Fibroblast of skin of right biceps (primary cell): ENCODE measurements at places on chromosomes 1 and 21.
A peak's percentile ranks its signal among the peaks of the same experiment; 100 is the strongest.

DNA sequence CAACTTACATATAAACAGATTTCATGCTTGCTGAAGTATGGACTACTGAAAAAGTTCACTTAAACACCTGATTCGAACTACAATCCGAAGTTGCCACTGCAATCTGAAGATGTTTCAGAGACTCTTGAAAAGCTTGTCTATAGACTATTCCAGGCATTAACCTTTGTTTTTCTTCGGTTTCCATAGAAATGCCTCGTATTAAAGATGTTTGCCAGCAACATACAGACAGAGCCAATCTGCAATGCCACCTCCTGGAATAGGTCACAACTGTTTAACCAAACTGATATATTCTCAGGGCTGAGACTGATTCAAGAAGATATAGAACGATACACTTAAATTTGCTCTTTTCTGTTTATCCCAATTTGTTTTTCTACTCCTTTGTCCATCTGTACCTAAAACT lies 28.9 kb upstream of the DMRTB1 start:
- DNase-seq, result peak; percentile 5

- no peak for DNase-seq
Observed at GRCh38 chr1:246329900-246330299, 177.2 kb downstream of the SMYD3 start.

DNA sequence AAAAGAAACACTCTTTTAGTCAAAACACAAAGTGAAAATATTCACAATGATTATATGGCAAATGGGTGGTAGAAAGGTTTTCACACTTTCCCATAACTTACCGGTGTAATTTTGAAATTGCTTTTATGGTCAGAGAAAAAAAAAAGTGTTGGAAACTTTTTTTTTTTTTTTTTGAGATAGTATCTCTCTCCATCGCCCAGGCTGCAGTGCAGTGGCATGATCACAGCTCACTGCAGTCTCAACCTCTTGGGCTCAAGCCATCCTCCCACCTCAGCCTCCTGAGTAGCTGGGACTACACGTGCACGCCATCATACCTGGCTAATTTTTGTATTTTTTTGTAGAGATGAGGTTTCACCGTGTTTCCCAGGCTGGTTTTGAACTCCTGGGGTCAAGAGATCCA lies 3.3 kb downstream of the IFNGR2 start:
- DNase-seq, result no peak

- no peak for DNase-seq
Observed at GRCh38 chr1:246537441-246537840, 28.6 kb downstream of the TFB2M start.

- DNase-seq, result peak; percentile 29
Observed at GRCh38 chr1:243605604-243606003, 244.4 kb downstream of the AKT3 start.

DNA sequence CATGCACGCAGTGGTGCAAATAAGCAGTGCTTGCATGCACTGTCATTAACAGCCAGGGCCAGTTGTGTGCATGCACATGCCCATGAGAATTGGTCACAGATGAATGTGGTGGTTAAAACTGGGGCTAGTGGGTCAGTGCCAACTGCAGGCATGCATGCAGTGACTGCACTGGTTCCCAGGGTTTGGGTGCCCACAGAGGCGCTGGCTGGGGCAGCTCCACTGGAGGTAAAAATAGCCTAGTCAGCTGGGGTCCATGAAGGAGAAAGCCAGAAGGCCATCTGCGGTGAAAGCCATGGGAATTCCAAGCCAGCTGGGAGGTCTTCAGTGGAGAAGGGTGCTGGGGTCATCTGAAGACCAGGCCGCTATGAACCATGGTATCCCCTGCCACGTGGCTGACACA lies 70.2 kb downstream of the SLC5A9 start:
- no peak for DNase-seq

DNA sequence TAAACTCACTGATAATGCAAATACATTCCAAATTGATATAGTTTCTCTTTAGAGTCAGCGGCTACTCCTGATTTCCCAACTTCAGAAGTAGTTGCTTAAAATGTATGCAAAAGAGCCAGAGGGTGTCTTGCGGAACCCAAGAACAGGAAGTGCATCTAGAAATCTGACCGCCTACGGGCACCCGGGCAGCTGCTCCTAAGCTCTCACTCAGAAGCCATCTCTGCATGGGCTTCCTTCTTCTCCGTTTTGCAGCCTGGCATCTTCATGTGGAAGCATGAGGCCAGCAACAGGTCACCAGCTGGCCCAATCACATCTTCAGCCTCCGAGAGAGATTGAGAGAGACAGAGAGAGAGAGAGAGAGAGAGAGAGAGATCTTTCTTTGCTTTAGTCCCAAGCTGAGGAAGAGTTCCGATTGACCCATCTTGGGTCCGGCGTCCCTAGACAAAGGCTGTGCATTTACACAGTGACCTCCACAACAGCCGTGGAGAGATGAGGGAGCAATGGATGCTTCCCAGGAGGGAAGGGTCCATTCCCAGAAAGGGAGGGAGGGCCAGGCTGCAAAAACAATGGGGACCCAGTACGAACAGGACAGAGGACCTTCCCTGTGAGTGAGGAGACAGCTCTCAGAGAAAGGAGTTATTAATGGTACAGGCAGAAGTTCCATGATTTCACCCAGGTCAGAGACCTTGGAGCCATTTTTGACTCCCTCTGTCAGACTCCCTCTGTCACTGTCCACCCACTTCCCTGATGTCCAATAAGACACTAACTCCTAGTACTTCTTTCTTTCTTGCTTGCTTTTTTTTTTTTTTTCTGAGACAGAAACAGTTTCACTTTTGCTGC lies 28.2 kb upstream of the SLC30A1 start:
- no peak for DNase-seq

GRCh38 chr1:59412718-59413326 lies 115.9 kb downstream of the FGGY start:
- no peak for DNase-seq

DNA sequence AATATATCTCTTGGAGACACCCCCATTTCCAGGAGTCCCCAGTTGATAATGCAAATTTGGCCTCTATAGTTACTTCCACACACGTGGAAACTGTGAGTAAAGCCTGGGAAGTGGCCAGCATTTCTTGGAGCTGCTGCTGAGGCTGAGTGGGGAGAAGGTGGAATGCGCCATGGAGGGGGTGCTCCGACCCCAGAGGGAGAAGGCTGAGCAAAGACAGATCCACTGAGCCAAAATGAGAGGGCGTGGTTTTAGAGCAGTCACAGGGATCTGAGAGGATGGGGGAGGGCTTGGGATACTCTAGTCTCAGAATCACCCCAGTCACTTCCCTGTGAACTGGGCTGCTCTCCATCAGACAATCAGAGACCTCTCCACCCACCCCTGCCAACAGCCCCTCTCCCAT lies 38.7 kb downstream of the TRIM62 start:
- DNase-seq, result peak; percentile 68

DNA sequence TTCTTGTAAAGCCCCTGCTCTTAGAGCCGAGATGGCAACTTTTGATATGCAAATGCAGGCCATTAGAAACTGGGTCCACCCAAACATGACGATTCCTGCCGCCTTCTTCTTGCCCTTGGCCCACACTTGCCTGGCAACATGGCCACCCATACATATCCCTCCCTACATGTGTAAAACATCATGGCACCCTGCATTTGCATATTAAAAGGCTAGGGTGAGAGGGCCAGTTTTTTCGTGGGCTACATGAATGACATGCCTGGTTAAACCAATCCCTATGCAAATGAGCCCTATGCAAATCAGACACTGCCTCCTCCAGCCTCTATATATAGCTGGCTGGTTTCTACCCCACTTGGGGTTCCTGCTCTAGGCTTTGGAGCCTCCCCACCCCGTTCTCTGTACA lies 18.8 kb downstream of the PLA2G2A start:
- no peak for DNase-seq

- DNase-seq, result no peak
Observed at GRCh38 chr1:113136476-113136875, 63.5 kb downstream of the LRIG2 start.

- DNase-seq, result peak; percentile 56
Observed at GRCh38 chr1:210360852-210361477, 32.3 kb downstream of the HHAT start.

DNA sequence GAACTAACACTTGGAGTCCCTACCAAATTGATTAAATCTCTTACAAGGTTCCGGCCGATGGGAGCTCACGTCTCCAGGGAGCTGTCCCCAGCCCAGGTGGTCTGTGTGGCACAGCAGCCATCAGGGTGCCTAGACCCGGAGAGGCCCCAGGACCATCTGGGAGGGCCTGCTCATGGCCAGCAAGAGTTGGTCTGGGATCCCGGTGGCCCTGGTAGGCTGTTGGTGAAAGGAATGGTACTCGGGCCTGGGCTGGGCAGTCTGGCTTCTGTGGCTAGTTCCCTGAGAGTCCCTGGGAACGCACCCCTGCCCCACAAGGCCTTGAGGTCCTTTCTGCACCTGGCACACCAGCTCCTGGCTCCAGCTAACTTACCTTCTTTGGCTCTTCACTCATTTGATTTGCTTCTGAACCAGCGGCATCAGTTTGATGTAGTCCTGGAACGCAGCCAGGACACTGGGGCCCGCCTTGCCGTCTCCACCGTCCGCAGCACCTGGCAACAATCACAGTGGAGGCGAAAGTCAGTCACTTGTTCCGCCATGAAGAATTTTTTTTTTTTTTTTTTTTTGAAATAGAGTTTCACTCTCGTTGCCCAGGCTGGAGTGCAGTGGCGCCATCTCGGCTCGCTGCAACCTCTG lies 62.5 kb downstream of the SCCPDH start:
- no peak for DNase-seq

DNA sequence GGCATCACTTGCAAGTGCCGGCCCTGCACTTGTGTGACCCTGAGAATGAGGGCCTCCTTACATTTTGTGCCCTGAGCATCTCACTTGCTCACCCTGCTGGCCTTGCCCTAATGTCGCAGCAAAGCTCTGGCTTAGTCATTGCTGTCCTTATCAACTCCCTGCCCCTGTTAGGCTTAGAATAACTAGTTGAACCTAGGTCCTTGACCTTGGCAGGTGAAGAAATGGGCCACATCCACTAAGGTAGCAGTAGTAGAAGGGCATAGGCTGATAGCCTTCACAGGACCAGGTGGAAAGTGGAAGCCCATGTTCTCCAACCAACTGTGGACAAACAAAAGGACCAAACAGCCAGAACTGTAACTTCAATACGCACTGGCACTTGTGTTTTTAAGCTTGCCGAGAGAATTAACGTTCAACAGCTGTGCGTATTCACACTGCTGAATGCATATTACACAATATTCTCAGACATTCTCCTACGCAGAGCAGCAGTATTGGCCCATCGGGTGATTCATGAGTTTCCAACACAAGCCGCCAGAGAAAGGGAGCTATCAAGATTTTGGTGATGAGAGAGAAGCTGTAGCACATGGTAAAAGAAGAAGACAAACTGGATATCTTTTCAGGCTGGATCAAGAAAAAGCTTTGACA lies 27.7 kb upstream of the PTGFRN start:
- DNase-seq, result peak; percentile 80

DNA sequence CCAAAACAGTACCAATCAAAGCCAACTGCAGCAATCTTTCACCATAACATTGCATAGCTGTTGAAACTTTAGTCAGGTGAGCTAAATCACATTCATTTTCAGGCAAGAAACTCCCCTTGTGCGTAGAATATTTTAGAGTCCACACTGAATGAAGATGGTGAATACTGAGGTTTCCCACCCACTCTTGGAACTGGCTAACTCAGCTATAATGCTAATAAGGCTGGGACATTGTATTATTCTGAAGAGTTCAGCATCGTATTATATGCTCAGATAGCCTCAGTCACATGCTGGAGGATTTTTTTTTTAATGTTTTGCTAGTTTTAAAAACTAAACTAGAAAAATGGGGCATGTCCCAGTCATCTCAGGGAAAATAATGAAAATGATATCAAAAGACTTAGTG lies 352.3 kb upstream of the FMN2 start:
- DNase-seq, result no peak

DNA sequence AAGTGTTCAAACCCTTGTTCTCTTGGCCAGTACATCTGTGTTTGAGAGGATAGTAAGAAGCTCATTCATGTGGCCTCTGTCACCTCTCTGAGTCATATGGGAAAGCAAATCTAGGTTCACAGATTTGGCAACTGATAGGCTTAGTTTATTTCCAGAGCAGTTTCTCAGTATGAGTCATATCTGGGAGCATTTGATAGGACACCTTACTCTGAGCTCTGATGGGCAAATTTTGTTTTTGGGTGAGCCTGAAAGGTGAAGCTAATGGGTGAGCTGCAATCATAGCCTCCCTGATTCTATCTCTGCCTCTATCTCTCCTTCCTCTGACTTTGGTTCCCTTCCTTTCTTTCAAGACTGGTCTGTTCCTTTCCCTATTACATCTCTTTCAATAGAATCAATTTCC lies 134.4 kb downstream of the S1PR1 start:
- DNase-seq, result peak; percentile 76

DNA sequence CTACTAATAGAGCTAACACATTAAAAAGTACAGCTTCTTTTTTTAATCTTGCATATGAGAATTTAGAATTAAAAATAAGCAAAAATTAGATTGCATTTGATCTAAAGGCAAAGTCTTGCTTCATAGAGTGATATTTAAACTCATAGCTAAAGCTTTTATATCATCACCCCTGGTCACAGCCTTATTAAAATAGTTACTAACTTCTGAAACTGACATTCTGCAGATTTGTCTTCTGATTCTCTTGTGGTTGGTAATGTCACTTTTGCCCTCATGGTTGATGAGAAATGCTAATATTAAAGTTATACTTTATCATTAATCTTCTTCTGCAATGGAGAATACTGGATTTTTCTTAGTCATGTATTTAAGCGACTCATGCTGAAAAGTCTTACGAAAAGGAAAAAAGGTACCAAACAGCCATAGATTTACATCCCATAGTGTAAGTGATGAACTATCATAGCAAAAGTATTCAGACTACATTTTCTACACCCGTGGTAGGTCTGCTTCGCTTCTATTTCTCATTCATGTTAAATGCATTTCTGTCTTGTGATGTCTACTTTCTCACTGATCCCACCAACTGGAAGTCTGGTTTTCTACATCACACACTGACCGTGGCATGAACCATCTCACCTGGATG lies 330.5 kb upstream of the B3GALT2 start:
- DNase-seq, result no peak

GRCh38 chr1:87044424-87044823 lies 130.0 kb downstream of the HS2ST1 start:
- no peak for DNase-seq

- DNase-seq, result peak; percentile 57
Observed at GRCh38 chr1:112803906-112804762, 89.0 kb upstream of the PPM1J start.

GRCh38 chr1:183520379-183520778 lies 48.1 kb downstream of the SMG7 start:
- DNase-seq, result no peak

- no peak for DNase-seq
Observed at GRCh38 chr1:180966744-180967536, 54.2 kb downstream of the KIAA1614 start.

DNA sequence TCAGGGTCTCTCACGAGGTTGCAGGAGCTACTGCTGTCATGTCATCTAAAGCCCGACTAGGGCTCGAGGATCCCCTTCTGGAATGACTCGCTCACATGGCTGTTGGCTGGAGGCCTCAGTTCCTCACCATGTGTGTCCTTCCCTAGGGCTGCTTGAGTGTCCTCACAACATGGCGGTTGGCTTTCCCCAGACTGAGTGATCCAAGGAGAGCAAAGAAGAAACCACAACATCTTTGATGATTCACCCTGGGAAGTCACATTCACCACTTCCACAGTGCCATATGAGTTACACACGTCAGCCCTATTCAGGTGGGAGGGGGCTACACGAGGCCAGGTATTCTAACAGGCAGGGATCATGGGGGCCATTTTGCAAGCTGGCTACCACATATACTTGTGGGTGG lies 64.9 kb downstream of the FHAD1 start:
- DNase-seq, result no peak

GRCh38 chr1:44587796-44588460 lies 86.4 kb downstream of the TMEM53 start:
- no peak for DNase-seq
